CD4-positive, alpha-beta T cell treated with Interleukin-17A for 4 hours (primary cell): ENCODE measurements at places on chromosomes 6 and 20.

- no peak for DNase-seq
These were observed 281.0 kb downstream of the TFAP2C start for GRCh38 chr20:56909918-56910714.

DNA sequence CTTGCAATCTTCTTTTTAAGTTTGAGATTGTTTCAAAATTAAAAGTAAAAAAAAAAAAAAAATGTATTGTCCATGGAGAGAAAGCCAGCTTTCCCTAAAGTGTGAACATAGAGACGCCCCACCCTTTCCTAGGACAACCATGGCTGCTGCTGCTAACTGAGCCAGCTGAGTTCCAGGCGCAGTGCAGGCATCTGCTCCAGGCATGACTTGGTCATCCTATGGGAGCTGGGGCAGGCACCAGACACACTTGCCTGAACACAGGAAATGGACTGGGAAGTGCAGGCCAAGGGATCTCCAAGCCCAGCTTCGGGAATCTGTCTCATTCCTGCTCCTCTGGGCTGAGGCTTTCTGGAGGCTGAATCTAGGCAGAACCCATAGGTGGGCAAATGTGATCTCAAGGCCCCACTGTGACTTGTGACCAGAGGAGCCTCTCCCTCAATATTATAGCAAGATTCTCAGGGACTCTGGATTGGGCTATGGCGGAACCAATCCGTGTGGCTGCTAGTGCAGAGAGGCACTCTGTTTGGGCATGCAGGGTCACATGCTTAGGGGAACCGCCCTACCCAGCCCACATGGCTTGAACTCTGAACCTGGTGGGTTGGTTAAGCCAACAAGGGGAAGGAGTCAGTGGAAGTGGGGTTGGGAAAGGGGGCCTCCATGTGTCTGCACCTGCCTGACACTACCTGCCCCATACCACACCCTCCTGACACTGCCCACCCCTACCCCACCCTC is 138.2 kb upstream of the CST7 start:
- DNase-seq, result no peak

GRCh38 chr20:33328157-33329137 is 45.4 kb downstream of the BPIFB1 start:
- no peak for DNase-seq

DNA sequence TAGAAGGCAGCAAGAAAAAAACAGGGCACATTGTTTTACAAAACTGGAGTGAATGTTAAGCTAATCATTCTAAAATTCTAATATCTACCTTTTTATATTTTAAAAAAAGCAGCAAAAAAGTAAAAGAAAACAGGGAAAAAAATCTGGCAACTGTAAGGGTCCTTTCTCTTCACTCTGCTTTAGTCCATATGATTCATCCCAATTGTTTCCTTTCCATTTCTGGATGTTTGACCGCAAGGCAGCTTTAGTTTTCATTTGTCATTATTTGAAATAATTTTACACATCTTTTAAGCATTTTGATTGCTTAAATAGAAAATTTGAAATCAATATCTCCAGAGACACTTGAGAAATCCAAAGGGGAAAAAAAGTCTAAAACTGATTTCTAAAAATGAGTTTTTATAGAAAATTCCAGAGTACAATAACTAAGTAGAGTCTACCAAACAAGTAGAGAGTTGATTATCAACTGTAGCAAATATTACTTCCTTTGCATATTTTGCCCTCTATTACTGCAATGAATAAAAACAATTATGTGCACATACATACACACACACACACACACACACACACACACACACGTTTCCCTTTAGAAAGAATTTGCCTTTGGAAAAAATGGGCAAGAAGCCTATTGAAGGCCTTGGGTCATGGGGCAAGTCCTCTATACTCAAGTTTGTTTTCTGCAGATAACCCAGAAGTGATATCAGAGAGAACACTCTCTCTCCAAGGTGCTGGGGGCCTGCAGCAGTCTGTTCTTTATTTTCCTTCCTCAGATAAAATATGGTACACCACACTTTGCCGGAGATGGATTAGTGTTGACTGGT is 259.7 kb downstream of the HACE1 start:
- DNase-seq, result no peak

DNA sequence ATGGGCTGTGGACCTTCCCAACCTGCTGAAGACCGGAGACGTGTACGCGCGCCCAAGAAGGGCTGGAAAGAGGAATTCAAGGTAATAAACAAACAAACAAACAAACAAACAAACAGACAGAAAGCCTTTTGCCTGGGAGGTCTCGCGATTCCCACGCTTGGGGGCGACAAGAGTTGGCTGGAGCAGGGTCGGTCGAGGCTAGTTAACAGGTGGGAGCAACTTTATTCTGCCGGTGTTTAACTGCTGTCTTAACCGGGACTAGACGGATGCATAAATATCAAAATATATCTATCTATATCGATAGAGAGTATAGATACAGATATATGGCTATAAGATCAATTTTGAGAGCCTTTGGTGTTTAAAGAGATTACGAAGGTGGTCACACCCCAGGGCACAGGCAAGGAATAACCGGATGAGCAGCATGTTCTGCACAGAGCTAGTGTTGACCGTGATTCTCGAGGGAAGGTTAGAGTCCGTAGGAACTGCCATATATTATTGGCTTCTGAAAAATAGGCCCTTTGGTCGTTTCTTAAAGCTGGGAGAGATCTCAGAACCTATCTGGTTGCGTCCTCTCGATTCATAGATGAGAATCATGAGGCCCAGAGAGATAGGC is 514 bp downstream of the STMND1 start:
- no peak for DNase-seq

- DNase-seq, result no peak
These were observed 191.5 kb upstream of the RNF217 start for GRCh38 chr6:124770784-124771183.

DNA sequence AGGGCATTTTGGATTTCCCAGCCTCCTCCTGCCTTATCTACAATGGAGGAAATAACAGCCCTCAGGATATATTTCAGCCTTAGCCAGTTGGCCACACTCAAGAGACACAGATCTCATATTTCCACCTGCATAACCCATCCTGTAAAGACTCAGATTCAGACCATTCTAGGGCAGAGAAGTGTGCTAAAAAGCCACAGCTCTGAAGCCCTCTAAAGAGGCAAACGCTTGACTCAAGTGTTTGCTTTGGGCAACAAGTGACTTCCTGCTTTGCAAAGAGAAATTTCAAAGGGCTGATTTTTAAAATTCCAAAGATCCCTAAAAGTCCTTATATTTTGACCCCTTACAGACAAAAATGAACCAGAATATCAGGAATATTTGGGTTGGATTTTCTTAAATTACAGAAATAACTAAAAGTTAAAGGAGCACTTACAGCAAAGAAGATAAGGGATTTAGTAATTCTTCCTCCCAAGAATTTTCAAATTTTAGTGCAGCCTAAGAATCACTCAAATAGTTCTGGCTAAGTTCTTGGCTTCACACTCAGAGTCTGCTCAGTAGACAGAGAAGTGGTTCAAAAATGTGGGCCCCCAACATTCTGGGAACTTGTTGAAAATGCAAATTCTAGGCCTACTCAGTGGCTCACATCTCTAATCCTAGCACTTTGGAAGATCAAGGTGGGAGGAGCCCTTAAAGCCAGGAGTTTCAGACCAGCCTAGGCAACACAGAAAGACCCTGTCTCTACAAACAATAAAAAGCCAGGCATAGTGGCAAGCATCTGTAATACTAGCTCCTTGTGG is 18.9 kb upstream of the ADGRF5 start:
- no peak for DNase-seq

DNA sequence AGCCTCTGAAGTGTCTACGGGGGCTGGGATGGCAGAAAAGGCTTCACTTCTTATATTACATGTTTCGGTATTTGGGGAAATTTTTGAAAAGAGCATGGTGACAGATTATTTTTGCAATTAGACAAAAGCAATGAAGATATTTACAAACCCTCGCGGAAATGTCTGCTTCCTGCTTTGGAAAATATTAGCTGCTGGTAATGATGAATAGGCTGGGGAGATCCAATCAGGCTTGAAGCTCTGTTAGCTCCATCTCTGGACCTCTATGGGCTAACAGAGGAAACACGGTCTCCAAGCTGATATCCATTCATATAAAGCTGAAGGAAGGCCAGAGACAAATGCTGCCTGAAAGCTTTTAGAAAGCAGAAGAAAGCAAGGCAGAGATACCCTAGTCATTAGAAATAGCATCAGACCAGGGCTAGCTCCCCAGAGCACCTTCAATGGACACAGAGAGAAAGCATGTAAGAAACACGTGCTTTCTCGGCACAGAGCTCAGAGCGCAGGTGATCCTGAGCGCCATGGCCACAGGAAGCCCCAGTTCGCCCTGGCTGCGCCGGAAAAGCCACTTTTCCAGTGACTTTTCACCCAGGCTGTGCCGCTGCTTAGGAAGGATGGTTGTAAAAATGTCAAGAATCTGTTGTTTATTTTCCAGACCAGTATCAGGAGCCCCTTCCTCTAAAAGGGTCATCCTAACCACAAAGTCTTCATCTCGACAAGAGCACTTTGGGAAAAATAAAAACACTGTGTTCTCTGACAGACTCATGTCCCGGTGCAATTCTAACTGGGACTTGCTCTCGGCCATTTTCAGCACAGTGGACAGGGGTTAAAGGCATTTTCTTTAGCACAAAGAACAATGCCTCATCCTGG is 68.5 kb upstream of the NFATC2 start:
- no peak for DNase-seq

DNA sequence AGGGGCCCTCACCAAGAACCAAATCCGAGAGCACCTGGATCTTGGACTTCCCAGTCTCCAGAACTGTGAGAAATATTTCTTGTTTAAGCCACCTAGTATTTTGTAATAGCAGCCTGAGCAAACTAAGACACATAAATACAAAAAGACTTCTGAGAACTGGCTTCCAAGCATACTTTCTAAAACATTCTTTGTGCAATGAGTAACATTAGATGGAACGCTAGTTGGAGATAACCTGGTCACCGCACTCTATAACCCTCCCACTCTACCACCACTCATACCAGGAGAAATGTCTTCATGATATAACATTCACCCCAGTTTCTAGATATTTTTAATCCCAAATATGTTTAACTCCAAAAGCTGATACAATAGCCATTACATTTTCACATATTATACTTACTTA is 169.5 kb upstream of the THEMIS start:
- no peak for DNase-seq

DNA sequence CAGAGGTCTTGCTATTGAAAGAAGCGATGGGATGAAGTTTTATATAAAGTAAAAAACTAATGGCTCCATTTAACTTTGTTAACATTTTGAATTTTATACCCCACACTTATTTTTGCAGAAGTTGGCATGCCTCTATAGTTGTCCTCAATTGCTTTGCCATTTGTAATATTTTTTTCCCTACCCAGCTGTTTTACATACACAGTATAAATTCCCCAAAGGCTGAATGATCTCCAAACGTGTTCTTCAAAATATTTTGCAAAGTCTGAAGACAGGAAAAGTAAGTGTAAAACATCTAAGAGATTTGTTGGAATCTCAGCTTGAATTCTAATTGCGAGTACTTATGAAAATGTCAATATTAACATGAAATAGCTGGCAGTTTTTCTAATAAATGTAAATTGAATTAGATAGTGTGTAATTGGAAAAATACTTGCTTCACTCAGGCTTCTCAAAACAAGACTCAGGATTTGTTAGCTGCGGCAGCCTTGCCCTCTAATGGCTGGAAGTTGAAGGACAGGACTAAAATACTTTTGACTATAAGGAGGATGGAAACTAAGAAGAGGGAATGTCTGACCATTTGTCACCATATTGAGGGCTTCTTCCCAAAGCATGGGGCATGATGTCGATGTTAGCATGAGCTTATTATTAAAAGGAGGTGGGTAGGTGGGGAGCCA is 226.8 kb downstream of the UST start:
- DNase-seq, result no peak

DNA sequence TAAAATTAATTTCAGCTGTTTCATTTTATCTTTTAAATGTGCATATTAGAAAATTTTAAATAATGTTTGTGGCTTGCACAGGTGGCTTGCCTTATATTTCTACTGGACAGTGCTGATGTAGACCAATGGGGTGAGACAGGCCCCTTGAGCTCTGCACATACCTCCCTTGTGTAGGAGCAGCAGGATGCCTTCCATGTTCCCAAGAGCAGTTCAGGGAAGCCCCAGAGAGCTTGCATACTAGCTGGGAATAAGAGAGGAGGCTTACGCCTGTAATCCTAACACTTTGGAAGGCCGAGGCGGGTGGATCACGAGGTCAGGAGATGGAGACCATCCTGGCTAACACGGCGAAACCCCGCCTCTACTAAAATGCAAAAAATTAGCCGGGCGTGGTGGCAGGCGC is 61.4 kb downstream of the RFPL4B start:
- DNase-seq, result no peak

GRCh38 chr6:111918825-111919224 is 45.6 kb upstream of the FYN start:
- DNase-seq, result no peak

- DNase-seq, result peak; percentile 76
These were observed 129.9 kb downstream of the HFE start for GRCh38 chr6:26216886-26217713.

GRCh38 chr6:83885984-83886383 is 26.5 kb downstream of the CYB5R4 start:
- no peak for DNase-seq

DNA sequence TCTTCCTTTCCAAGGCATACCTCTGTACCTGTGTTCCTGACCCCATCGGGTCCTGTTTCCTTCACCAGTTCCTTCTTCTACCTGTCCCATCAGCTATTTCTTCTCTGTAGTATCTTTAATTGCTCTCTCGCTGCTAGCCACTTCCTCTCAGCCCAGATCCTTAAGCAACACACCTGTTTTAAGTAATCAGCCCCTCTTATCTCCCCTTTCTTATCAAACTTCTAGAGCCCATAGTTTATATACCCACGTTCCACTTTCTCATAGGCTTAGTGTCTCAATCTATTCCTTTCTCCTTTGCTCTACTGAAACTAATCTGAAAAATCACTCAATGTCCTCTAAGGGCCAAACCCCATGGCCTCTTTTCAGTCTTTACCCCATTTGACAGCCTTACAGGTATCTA is 239.6 kb downstream of the BTBD9 start:
- no peak for DNase-seq

- DNase-seq, result no peak
These were observed 169.2 kb downstream of the OR2B2 start for GRCh38 chr6:27742833-27743573.

GRCh38 chr20:2871661-2872458 is 1.4 kb upstream of the PTPRA start:
- DNase-seq, result no peak

DNA sequence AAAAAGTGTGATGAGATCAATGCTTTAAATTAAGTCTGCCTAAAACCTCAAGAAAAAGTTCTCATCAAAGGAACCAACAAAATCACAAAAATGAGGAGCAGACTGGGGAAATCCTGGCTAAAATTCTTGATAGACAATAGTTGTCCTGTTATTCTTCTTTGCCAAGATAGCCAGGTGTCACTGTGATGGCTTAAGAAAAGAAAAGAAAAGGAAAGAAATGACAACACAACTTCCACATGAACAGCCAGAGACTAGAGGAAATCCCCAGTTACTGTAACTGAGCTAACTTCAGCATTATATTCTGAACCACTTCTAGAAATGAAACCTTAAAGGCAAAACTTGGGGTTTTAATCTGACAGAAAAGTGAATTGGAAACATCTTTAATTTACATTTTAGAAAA is 129.6 kb downstream of the CD24 start:
- DNase-seq, result no peak
